ENCODE measurements at places on chromosomes 4 and X.

DNA sequence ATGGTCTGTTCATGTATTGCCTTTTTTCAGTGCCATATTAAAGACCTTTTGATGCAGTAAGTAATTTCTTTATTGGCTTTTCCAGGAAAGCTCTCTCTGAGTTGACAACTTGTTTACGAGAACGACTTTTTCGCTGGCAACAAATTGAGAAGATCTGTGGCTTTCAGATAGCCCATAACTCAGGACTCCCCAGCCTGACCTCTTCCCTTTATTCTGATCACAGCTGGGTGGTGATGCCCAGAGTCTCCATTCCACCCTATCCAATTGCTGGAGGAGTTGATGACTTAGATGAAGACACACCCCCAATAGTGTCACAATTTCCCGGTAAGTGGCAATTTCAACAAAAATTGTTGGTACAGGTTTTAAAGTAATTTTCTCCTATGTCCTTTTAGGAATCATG, 148.0 kb downstream of the STIM2 start:
- DNase-seq, result no peak

GRCh38 chrX:45714866-45715265, 514.2 kb upstream of the DIPK2B start:
- no peak for DNase-seq

GRCh38 chrX:43853225-43853828, 28.9 kb downstream of the MAOB start:
- DNase-seq, result no peak

DNA sequence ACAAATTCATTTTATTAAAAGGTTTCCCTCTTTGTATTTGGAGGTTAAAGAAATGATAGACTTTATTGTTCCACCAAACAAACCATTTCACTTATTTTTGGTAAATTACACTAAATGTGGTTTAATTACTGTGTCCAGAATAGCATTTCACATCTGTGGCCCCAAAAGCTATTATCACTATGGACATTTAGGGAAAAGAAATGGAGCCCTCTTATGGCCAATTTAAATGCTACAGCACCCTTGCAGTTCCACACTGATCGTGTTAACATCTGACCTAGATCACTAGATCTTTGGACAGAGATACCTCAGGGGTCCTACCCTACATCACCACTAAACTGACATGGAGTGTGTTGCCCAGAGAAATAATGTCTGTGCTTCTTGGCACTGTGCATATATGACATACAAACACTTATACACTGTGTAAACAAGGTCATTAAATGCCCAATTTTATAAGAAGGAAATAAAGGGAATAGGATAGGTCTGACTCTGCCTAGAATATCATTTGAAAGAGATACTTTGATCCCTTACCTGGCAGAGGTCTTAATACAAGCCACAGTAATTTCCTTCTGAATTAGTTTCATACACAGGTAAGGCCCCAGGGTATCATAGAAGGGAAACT, 163.9 kb downstream of the KDR start:
- peak; percentile 28 for DNase-seq

DNA sequence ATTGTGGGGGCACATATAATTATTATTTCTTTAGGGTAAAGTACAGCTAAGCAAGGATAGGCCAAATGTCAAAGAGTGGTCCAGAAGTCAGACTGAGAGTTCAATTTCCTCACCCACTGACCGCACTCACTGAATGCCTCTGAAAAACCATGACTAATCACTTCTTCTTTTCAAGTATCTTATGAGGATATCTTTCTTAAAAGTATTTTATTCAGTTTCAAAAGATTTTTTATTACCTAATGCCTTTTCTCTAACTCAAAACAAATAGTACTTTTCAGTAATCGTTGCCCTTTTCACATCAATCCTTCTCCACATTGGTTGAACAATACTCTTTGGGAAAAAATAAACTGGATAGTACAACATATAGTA, 61.7 kb upstream of the CAMK2D start:
- DNase-seq, result no peak

DNA sequence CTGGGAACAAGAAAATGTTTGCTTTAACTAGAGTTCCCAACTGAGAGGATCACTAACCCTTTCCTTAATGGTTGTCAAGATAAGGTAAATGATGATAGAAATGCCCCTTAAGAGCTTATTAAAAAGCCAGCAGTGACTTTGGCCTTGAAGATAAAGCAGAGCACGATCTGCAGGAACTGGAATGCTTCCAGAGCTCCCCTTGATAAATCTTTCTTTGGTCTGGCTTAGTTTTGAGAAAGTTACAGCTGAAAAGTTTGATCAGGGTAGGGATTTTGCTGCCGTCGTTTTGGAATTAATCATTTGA, 64.0 kb downstream of the PTTG2 start:
- DNase-seq, result no peak
